ENCODE measurements at places on chromosomes 7 and 10. TPM values are rescaled to one million over a fixed set of nuclear protein-coding genes. Genes with fewer than 3 reads are reported as not detected.

The SCART1 gene
- 0.44 TPM for total RNA-seq

The NRG3 gene
- 0.62 TPM for total RNA-seq

The LIPK gene
- not detected for total RNA-seq

The GNAT3 gene
- not detected for total RNA-seq

The C7orf57 gene
- total RNA-seq, result 0.85 TPM

The NUDT13 gene
- total RNA-seq, result 1.3 TPM

The ATOH7 gene
- total RNA-seq, result 0.15 TPM

- no peak for DNase-seq
Observed at GRCh38 chr7:85471740-85472139, 284.9 kb upstream of the SEMA3D start.

DNA sequence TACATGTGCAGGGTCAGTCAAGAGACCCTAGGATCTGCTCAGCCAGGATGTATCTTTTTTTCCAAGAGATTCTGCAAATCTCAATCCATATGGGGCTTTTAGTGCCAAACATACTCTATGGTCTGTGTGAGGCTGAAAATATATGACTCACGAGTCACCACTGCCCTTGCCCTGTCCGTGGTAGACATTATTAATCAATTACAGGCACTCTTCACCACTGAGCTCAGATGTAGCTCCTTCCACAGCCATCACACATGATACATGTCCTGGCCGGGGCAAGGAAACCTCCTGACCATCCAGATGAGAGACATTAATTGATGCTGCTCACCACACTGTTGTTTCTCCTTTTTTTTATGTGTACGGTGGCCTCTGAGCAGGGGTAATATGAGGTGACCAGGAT lies 90.2 kb upstream of the RET start:
- DNase-seq, result peak; percentile 16

- DNase-seq, result peak; percentile 15
Observed at GRCh38 chr7:134954197-134955082, 31.9 kb upstream of the AGBL3 start.

DNA sequence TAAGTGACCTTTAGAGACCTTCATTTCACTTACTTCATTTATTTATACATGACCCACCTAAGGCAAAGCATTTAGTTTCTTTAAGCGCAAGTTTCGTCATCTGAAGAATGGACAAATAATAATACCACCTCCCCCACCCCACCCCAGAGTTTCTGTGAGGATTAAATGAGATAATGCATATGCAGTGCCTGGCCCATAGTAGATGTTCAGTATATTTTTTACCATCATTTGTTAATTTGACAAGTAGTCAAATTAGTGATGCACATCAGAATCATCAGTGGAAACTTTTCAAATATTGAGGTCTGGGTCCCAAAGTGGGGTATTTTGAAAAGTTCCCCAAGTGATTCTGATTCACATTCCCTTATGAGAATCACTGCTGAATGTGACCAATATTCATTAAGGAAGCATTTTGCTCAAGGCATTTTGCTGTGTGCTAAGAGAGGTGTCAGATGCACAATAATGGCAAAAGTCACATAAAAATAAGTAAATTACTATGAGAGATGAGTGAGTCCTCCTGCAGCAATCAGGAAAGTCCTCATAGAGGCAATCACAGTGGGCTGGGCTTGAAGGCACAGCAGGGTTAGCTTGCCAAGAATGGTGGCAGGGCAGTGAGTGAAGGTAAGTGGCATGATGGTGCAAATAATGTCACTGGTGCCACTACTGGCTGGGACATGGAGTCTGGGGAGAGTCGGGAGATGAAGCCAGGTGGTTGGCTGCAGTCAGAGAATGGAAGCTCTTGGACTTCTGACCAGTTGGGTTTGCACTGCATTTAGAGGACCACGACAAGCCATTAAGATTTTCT lies 244.1 kb downstream of the PTEN start:
- DNase-seq, result no peak

GRCh38 chr10:89805599-89806013 lies 104.2 kb downstream of the KIF20B start:
- DNase-seq, result no peak

DNA sequence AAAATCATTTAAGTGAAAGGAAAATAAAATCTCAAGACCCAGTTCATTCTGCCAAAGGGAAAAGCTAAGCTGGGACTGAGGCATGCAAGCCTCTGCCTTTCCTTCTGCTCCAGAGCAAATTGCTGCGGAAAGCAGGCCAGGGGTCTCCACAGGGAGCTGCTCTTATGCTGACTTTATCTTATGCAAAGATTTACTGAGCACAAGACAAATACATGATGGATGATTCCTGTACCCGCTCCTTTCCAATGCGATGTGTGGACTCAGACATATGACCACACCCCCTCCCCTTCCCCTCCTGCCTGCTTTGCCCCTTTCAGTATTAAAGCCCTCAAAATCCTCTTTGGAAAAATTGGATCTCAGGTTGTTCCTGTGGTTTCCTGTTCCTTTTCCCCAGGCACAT lies 74.2 kb upstream of the INSIG1 start:
- no peak for DNase-seq

- no peak for DNase-seq
Observed at GRCh38 chr7:133959505-133959904, 167.6 kb upstream of the LRGUK start.
